ENCODE measurements at places on chromosomes 12 and 14.
A peak's percentile ranks its signal among the peaks of the same experiment; 100 is the strongest.

DNA sequence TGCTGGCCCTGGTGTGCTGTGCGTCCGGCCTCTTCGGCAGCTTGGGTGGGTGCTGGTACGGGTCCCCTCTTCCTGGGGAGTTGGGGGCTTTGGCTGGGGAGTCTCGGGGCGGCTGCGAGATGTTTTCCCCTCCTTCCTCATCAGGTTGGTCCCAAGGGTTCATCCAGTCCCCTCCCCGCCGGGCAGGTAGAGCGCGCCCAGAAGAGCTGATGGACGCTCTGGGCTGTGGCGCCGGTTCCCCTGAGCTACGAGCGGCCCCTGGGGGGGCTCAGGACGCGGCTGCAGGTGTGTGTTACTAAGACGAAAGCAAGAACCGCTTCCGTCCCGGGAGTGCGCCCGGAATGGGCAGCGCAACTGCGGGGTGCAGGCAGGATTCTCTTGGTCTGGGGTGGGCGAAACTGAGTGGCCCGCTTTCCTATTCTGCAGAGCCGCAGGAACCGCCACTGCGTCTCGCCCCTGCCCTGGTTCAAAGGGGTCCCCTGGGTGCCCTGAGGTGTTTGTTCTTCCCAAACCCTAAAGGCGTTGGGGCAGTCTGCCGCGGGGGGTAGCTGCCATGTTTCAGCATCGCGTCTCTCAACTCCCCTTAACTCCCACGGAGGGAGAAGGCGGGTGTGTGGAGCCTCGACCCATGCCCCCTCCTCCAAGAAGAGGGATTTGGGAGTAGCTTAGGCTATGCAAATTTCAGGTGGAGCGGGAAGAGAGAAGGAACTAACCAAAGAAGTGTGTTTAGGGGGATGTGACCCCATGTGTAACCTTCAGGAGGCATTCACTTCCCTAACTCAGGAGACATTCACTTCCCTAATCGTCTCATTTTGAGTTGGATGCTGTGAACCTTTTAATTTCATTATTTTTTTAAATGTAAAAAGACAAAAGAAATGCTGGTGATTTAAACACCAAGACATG lies 1.2 kb downstream of the SLC24A4 start:
- DNase-seq: no peak

DNA sequence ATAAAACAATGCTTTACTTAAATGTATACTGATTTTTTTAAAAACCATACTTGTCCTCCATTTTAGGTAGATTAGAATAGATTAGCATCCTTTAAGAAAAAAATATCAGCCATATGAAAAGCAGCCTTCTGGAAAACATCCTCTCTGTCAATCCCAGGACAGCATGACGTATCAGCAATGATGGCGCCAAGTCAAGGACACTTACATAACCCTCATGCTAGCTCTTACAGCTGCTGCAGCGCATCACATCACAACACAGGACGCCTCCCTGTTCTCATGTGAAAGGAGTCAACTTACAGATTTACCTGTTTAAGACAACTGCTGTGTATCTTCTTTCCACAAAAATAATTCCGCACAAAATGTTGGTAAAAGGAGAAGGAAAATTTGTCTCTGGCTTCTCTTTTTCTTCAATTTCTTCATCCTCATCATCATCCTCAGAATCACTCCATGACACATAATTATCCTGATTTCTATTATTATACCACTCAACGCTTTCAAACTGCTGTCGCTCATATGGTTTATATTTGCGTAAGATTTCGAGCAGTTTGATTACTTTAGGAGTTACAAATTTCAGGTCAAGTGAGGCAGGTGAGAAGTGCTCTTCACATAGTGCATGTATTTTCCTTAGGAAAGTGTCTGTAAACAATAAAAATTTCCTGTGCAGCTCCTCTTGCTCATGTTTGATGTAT lies 33.3 kb downstream of the DICER1 start:
- no peak for DNase-seq

GRCh38 chr14:80605536-80605935 lies 336.0 kb downstream of the CEP128 start:
- no peak for DNase-seq

DNA sequence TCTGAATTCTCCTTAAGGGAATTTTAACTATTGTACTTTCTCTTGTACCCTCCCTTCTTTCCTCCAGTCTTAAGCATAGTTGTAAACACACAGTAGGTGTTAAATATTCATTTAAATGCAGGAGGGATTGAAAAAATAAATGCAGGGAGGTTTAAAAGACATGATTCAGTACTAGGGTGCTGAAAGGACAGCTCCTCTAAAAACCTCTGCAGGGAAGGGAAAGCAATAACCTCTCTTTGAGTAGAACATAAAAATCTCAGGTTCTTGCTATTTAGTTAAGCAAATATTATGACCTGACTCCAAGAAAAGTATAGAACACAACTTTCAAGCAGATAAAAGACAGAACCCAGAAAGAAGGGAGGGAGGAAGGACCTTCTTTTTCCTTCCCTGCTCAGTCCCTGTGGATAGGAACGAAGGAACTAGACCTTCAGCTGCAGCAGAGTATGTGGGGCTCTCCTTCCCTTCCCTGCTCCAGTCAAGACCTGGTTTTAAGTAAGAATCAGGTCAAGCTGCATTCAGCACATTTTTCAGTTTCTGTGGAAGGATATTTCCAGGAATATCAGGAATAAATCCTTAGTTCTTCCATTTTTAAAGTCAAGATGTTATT lies 4.7 kb downstream of the MAP3K9 start:
- no peak for DNase-seq

- no peak for DNase-seq
These were observed 6.0 kb downstream of the SDS start for GRCh38 chr12:113397497-113398197.

GRCh38 chr12:4566474-4566873 lies 4.5 kb downstream of the DYRK4 start:
- DNase-seq: no peak

- no peak for DNase-seq
These were observed 629 bp downstream of the FBRSL1 start for GRCh38 chr12:132490422-132491137.

- no peak for DNase-seq
These were observed 32.0 kb upstream of the CFAP54 start for GRCh38 chr12:96457191-96457930.

- no peak for DNase-seq
These were observed 215.7 kb downstream of the SYT10 start for GRCh38 chr12:33223956-33224355.

- no peak for DNase-seq
These were observed 176.7 kb upstream of the ATF7IP start for GRCh38 chr12:14188744-14189143.

DNA sequence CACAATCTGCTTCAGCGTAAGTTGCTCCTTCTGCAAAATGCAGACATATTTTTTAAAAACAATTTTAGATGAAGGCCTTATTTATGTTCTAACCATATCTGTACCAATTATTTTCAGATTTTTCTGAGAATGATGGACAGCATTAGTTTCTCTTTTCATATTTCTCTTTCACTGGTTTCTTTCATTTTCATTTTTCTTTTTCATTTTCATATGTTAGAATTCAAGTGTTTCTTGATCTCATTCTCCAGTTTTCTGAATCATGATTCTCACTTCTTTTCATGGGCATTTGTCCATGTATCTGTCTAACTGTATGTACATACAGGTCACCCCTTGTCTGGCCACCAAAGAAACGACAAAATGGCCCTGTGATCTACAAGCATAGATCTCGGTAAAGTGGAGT lies 346.6 kb downstream of the NAV3 start:
- DNase-seq: no peak

- no peak for DNase-seq
These were observed 25.2 kb downstream of the DDX51 start for GRCh38 chr12:132118876-132119275.

DNA sequence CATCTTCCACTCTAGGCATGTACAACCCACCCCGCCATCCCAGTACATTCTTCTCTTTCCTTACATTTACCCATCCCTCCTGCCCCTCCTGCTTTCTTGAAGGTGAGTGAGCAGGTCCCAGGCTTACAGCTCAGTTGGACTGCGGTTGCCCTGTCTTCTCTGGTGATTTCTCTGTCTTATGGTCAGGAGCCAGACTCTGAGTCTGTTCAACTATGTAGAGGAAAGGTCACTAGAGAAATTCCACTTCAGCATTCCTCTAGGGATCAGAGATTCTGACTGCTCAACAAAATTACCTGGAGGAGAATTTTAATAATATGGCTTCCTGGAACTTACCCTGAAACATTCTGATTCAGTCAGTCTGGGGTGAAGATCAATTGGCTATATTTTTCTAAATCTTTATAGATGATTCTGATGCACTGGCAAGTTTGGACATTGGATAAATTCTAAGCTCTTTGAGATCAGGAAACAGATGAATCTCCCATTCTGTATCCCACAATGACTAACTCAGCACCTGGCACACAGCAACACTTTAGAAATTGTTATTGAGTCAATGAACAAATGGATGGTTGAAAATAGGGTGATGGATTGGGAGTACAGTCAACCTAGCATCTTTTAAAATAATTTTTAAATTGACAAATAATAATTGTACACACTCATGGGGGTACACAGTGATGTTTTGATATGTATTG lies 128.6 kb upstream of the HIF1A start:
- peak; percentile 20 for DNase-seq

GRCh38 chr14:49892301-49892635 lies 614 bp upstream of the ARF6 start:
- no peak for DNase-seq

GRCh38 chr14:48333221-48333920 lies 658.0 kb upstream of the MDGA2 start:
- DNase-seq: no peak

DNA sequence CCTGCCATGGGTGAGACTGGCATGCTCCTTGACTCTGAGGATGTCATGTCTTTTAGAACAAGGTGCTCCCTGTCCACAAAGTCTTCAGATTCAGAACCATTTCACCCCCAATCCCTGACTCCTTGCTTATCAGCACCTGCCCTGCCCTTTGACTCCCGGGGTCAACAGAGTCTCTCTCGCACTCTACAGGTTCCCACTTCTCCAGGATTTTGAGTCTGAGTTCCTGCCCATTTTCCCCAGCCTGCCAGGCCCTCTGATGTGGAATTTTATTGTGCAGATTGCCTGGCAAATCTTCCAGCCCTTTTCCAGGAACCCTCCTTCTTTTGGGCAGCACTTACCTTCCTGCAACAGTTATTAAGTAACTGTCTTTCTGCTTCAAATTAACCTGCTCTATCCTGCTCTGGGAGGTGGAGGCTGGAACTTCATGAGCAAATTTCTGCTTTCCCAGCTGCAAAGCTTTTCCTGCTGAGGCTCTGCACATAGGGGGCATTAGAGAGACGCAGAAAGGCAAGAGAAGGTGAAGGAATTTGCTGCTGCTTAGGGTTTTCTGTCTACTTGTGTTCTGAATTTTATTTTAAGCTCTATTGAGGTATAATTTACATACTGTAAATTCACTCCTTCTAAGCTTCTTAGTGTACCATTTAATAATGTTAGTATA lies 259.1 kb downstream of the PCNX1 start:
- no peak for DNase-seq

- DNase-seq: no peak
These were observed 19.4 kb downstream of the PPP2R5C start for GRCh38 chr14:101780887-101781239.

GRCh38 chr14:78721756-78722480 lies 551.7 kb downstream of the NRXN3 start:
- DNase-seq: no peak

DNA sequence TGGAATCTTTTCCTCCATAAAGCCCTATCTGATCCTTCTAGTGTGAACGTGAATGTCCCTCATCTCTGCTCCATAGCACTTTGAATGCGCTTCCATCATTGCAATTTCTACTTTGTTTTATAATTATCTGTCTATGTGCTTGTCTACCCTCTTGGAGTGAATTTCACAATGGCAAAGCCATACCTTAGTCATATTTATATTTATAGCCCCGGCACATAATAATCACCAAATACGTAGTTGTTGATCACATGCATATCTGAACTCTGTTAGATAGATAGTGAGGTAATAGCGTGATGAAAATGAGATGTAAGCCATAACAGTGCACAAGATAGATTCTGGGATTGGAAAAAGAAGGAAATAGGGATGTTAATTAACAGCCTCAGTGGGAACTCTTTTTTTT lies 55.2 kb downstream of the MSRB3 start:
- no peak for DNase-seq

- DNase-seq: no peak
These were observed 40.9 kb upstream of the VASH1 start for GRCh38 chr14:76720382-76720813.

DNA sequence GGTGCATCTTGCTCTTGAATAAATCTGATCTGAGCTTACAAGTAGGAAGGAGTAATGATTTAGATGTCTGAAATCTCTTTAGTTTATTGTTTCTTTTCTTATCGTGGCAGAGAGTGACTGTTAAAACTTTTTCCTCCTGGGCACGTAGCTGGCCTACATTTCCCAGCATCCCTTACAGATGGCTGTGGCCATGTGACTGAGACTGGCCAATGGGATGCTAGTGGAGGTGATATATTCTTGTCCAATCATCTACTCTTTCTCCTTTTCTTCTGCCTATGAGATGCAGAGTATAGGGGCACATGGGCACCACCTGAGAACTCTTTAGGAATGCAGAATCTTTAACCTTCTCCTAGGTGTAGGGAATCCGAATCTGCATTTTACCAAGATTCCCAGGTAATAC lies 237.3 kb downstream of the RGS6 start:
- no peak for DNase-seq

GRCh38 chr12:22110176-22110575 lies 64.2 kb downstream of the CMAS start:
- DNase-seq: no peak

DNA sequence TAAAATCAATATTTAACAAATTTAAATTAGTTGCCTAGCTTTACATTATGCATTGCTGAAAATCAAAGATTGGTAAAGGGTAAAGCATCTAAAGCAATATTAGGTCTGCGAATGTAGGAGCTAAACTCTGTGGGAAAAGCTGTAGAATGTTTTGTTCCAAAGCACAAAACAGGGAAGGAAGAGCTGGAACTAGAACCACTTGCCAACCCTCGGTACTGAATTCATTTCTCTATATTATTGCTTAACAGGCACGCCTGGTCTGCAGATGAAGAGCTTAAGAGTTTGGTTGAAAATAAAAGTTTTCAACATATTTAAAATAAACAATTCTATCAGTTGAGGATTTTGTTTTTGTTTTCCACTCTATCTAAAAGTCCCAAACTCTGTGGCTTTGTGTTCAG lies 1252.8 kb upstream of the SEL1L start:
- no peak for DNase-seq

GRCh38 chr14:91891101-91891500 lies 23.8 kb upstream of the TC2N start:
- no peak for DNase-seq

- no peak for DNase-seq
These were observed 54.2 kb downstream of the PTPRQ start for GRCh38 chr12:80498059-80498728.

GRCh38 chr12:38163442-38163801 lies 153.2 kb upstream of the ALG10B start:
- no peak for DNase-seq

Measured in omental fat pad (tissue), 4 donors.